ENCODE measurements at places on chromosomes 12 and 14.

- no peak for DNase-seq
Observed at GRCh38 chr12:3294481-3294911, 196.5 kb upstream of the PRMT8 start.

DNA sequence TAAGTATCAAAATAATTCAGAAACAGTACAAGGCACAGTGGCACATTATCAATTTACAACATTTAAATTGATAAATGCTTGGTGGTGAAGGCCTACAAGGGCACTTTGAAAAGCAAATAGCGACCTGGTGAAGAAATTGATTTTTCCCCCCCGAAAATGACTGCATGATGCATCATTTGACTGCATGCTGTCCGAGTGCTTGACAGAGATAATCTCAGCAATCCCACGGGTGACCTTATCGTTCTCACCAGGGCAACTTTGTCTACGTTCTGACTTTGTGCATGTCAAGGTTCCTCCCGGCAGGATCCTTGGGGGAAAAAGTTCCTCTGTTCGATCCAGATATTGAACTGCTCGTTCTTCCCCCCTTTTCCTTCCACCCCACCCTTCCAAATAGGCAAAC, 384.8 kb downstream of the EGLN3 start:
- DNase-seq = no peak

DNA sequence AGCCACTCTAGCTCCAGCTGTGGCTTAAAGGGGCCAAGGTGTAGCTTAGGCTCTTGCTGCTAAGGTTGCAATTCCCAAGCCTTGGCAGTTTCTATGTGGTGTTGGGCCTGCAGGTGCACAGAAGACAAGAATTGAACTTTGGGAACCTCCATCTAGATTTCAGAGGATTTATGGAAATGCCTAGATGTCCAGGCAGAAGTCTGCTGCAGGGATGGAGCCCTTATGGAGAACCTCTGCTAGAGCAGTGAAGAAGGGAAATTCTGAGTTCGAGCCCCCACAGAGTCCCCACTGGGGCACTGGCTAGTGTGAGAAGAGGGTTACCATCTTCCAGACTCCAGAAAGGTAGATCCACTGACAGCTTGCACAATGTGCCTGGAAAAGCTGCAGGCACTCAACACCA, 694.7 kb downstream of the SLC16A7 start:
- no peak for DNase-seq

DNA sequence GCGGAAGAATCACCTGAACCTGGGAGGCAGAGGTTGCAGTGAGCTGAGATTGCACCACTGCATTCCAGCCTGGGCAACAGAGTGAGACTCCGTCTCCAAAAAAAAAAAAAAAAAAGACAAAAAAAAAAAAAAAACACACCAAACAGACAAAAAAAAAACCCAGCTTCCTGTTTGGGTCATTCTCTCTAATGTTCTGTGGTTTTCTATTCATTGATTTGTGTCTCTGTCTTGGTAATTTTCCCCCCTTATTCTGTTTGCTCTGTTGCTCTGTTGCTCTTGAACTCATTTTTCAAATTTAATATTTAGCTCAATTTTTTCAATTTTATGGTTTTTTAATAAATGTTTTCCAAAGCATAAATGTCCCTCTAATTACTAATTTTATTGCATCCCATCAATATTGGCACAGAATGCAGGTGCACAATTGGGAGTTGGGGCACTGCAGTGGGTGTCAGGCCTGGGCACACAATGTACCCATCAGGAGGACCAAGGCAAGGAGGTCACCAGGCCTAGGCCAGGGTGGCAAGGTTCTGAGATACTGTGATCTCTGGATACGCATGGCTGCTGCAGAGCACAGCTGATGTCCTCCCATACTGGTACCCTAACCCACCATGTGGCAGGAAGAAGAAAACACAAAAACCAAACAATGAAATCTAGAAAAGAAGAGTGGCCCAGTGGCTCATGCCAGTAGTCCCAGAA, 8.0 kb upstream of the GNPTAB start:
- DNase-seq = no peak

DNA sequence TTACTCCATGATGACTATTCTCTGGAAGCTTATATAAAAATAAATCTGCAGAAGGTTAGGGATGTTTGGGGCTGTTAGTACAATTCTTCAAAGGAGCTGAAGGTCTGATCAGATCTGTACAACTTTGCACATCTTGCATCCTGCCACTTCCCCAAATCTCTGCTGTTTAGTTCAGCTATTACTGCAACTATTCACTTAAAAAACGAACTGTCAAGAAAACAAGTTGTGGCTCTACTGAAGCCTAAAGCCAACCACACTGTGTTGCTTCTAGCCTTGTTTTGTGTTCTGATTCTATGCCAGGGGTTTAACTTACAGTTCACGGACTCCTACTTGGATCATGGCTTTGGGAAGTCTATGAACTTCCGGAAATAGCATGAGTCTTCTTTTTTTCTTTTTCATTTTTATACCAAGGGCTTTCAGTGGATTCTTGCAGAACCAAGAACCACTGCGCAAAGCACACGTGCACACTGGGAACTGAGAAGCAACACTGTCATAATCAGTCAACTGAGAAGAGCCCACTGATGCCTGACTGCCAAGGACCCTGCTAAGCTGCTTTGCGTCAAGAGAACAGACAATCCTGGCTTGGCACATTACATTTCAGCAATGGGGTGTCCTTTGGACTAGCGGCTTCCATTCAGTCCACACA, 66.3 kb upstream of the EEA1 start:
- DNase-seq = no peak

GRCh38 chr12:25320123-25321006, 69.6 kb upstream of the KRAS start:
- DNase-seq = no peak

GRCh38 chr12:132689227-132689626, 1.8 kb downstream of the PXMP2 start:
- DNase-seq = no peak

GRCh38 chr12:93243689-93244513, 133.8 kb upstream of the NUDT4 start:
- peak; percentile 1 for DNase-seq

DNA sequence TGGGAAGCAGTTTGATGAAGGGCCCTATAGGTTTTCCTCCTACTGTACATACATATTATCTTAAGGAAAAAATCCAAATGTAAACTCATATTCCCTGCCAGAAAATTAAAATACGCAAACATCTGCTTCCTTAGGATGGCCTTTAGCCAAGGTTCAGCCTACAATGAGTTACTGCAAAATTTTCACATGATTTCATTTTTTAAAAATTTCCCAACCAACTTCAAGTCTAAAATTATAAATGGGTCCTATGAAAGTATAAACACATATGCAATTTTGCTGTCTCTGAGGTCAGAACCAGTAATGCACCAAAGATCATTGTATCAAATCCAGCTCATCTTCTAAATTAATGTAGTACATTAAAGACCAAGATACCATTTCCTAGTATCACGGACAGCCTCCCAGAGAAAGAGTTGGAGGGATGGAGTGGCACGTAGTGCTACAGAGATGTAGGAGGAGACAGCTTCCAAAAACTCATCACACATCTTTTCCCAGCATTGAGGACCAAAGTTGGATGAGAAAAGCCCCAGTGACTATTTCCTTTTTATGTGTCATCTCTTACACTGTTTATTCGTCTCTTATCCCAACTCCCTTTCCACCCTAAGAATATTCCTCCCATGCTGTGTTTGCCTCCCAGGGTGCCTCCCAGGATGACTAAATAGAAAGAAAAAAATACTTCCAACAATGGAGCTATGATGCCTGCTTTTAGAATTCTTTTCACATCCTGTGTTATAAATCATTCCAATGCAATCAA, 92.3 kb upstream of the SLCO1C1 start:
- no peak for DNase-seq

DNA sequence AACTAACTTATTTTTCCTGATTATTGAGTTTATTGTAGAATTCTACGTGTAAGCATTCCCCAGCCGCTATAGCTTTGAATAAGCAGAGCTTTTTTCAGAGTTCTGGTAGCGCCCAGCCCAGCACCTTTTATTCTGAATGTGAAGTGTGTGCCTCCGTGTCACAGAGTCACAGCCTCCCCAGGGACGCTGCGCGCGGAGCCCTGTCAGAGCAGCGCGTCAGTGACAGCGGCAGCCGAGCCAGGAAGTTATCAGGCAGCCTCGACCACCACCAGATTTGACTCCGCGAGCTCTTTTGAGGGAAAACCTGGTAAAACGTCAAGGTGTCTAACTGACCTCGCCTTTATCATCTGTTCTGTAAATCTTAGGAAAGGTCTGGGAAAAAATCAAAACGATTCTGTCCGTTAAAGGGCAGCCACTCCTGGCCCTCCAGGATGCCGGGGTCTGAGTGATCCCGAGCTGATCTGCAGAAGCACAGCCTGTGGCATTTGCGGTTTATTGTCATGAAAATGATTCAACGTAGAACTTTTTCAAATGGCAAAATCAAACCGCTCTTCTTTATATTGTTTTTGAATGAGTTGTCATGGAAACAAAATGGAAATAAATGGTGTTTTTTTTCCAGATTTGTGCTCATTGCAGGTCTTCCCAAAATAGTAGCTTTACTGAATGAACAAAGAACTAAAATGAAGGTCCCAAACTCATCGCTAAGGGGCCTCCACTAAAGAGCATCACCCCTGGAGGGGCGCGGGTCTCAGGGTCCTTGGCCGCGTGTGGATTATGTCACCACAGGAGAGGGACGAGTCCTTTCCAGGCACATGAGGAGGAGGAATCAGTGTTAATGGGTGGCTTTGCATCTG, 43.1 kb upstream of the MMP17 start:
- no peak for DNase-seq

GRCh38 chr12:46698003-46698402, 127.8 kb downstream of the SLC38A4 start:
- DNase-seq = no peak

DNA sequence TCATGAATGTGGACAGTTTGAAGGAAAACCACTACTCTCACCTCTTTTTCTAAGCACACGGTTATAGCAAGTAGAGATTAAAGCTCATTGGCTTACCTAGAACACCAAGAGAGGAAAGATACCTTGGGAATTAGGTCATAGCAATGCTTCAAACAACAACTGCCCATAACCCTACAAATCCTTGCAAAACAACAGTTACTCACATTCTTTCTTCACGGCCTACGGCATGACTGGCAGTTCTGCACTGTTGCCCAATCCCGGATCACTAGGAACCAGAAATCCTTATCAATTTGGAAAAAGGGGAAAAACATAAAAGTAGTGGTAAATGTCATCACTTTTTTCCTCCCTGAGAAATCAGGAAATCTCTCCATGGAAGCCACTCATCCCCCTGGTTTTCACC, 9.6 kb upstream of the ISM2 start:
- no peak for DNase-seq

DNA sequence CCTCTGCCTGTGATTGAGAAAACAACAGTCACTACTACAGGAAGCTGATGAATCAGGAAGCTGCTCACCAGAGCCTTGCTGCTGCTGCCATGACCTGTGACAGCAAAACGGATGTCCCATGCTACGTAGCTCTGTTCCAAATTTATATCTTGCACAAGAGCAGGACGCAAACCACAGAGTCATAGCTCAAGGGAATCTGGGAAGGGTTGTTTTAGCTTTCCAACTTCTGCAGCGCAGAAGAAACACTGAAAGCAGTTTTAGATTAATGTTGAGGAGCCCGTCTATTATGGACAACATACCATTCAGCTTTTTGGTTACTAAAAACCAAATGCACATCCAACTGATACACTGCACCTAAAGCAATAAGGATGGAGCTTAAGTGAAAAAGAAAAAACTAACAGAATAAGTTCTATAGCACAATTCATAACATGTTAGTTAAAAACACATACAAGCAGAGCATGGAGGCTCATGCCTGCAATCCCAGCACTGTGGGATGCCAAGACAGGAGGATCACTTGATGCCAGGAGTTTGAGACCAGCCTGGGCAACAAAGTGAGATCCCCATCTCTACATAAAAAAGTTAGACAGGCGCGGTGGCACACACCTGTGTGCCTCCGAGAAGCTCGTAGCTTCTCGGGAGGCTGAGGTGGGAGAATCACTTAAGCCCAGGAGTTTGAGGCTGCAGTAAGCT, 1.7 kb upstream of the ANKRD33 start:
- no peak for DNase-seq

GRCh38 chr12:130334937-130335336, 2.8 kb upstream of the PIWIL1 start:
- DNase-seq = no peak

DNA sequence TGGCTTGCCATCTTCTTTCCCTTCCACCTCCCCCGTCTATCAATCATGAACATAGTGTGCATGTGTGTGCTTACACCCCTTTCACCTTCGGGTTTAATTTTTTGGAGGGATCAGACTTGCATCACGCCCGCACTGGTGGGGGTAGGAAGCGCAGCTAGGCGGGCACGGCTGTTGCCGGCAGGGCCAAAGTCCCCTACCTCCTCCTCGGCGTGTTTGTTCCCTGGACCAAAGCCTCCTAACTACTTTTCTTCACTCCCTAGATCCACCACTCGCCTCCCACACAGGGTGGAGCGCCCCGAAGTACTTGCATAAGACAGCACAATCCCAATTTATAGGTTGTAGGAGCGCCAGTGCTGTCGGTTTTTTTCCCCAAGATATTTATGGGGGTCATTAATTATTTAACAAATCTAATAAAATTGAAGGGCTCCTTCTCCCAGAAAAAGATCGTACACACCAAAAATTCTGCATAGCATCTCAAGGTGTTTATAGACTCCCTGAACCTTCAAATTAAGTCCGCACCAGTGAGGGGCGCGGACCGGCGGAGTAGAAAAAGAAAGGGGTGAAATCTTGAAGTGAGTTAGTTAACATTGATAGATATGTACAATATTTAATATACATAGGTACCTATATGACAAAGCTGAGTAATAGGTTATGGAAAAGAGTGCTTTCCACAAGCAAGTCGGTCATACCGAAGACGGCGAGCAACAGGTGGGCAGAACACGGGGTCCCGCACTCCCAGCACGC, 717 bp downstream of the PKP2 start:
- DNase-seq = no peak

- DNase-seq = peak; percentile 56
Observed at GRCh38 chr12:88298761-88299242, 156.7 kb downstream of the TMTC3 start.

- no peak for DNase-seq
Observed at GRCh38 chr14:87148655-87149054, 844.3 kb downstream of the GALC start.

DNA sequence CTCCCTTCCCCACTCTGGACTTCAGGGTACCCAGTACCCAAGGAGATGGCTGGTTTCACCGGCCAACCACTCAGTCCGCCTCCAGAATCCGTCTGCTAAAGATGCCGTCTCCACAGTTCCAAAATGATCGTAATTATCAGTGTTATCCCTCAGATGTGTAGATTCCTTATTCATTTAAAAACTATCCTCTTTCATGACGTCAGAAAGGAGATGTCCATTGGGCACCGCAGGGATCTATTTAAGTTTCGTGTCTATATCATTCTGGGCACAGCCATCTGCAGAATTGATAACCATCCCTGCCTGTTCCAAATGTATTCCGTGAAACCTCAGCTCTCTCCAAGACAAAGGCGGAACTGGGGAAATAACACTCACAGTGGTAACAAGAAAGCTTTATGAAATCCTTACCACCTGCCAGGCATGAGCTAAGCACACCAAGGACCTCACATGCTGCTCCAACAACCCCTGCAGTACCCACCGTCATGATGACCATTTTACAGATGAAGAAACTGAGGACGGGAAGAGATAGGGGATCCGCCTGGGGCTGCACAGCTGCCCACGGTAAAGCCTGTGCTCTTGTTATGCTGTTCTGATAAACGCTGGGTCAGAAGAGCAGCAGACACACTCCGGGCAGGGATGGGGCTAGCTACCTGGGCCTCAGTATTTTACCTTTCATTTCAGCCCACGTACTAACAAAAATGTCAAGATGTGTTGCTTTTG, 90.0 kb downstream of the BCL11B start:
- no peak for DNase-seq

Measured in NCI-H2029 treated with DMSO at 0.1 percent for 48 hours (cell line).